ENCODE measurements at places on chromosomes 6 and 20.

DNA sequence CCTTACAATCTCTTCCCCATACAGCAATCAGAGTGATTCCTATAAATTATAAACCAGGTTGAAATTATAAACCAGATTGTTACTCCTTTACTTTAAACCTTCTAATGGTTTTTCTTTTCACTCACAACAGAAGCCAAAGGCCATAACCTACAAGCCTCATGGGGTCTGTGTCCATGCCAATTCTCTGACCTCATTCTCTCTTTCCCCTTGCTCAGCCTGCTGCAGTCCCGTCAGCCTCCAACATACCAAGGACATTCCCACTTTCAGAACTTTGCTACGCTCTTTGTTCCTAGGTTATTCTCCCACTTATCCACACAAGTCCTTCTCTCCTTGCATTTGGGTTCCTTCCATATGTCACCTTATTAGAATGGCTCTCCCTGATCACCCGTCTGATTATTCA is 277.9 kb upstream of the TCF21 start:
- DNase-seq: no peak

GRCh38 chr6:22102671-22103070 is 194.2 kb downstream of the PRL start:
- DNase-seq: no peak

DNA sequence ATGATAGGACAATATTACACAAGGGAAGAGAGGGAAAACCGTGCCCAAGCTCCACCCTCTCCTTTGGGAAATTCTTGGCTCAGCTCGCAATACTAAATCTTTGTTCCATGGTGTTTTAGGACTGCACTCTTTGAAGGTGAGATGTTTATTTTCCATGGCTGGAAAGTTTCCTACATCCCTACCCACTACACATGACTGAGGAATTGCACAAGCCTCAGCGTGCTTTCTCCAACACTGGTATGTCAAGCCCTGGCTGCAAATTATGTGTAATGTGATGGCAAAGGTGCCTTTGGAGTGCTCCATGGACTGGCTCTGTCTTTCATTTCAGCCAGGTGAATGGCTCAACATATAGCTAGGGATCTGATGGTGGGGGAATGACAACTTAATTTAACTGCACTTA is 134.3 kb downstream of the ISM1 start:
- DNase-seq: no peak

DNA sequence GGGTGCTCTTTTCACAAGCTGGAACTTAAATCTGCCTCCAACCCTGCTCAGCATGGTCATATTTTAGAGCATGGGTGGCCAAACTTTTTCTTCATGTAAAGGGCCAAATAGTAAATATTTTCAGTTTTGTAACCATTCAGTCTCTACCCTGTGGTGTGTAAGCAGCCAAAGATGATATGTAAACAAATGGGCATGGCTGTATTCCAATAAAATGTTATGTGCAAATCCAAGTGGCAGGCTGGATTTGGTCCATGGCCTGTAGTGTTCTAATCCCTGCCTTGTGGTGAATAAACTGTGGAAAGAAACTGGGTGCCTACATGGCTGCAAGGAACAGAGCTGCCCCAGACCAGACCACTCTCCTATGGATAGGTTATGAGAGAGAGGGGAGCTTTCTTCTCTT is 32.7 kb downstream of the OGFRL1 start:
- DNase-seq: no peak

DNA sequence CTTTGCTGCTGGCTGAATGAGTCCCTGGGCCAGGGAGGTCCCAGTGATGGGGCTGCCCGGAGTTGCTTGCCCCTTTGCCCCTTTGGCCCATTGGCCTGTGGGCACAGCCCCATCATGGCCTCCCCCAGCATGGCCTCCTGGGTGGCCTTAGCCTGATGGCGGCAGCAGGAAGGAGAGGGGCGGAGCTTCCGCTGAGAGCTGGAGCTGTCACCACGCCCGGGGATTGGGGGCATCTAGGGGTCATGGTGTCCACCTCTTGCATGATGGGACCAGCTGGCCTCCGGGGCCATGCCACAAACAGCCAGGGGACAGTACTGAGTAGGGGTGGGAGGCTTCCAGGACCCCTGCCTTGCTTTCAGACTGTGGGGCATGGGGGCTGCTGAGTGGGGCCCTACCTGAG is 31.5 kb upstream of the GATA5 start:
- no peak for DNase-seq

- DNase-seq: no peak
Measured at GRCh38 chr6:154298297-154298696, 58.3 kb downstream of the IPCEF1 start.

GRCh38 chr6:113082745-113083144 is 735.6 kb downstream of the RFPL4B start:
- no peak for DNase-seq

- no peak for DNase-seq
Measured at GRCh38 chr20:50513169-50514034, 3.2 kb downstream of the PTPN1 start.

DNA sequence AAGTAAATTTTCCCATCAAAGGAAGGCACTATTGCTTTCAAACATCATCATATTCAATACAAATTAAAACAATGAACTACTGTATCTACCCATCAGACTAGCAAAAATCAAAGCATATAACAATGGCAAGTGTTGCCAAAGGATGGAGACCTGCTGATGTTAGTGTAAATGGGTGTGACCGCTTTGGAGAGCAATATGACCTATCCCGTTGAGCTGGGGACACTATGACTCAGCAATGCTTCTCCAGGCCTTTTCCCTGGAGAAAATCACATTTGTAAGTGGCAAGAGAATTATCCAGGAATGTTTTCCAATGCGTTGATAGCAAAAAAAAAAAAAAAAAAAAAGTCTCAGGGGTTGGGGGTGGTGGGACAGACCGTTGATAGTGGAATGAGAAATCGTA is 46.1 kb downstream of the PHACTR3 start:
- no peak for DNase-seq

GRCh38 chr6:14585689-14586088 is 468.1 kb downstream of the CD83 start:
- no peak for DNase-seq

GRCh38 chr6:143024977-143025376 is 35.7 kb upstream of the AIG1 start:
- no peak for DNase-seq

DNA sequence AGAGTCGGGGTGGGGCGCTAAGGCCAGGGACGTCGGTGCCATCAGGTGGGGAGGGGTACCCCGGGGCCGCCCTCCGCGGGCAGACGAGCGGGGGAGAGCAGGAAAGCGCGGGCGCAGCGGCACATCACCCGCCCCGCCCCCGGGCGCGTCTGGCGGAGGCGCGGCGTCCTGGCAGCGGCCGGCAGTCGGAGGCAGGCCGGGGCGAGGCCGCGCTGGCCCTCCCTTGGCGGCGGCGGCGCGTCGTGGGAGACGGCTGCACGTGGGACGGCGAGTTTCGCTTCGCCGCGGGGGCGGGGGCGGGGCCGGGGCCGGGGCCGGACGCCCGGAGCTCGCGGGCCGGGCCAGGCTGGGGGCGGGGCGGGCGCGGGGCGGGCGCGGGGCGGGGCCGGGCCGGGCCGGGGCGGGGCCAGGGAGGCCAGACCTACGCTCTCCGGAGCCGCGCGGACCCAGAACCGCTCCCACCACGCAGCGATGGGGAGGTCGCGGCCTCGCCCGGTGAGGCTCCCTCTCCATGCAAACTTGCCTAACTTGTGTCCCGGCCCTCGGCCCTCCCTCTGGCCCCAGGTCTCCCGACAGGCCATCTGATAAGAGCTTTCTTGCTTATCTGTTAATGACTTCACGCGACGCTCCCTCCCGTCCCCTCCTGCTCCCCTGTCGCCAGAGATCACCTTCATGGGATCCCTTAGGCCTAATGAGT is 12.5 kb downstream of the ITPR3 start:
- no peak for DNase-seq

DNA sequence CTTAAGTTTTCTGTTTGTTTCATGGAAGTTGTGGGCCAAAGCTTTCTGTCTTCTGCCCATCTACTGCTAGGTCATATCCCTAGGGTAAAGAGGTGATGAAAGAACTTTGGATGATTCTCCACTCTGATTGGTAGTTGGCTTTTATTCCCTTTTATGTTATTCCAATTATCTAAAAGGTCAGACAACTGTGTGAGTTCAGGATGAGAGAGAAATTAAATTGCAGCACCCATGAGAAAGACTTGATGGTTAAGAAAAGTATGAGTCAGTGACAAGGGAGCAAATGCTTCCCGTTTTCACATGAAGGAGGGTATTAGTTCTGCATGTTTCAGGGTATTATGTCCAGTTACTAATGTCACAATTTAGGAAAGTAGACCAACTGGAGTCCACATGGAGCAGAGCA is 136.3 kb downstream of the CD109 start:
- DNase-seq: no peak

GRCh38 chr6:169575365-169575764 is 126.5 kb downstream of the WDR27 start:
- no peak for DNase-seq

DNA sequence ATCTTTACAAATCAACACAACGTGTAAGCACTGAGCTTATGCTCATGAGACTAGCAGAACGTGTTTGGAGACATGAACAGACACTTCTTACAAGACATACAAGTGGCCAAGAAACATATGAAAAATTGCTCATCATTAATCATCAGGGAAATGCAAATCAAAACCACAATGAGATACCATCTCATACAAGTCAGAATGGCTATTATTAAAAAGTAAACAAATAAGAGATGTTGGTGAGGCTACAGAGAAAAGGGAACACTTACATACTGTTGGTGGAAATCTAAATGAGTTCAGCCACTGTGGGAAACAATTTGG is 327.9 kb upstream of the SOX4 start:
- DNase-seq: no peak

DNA sequence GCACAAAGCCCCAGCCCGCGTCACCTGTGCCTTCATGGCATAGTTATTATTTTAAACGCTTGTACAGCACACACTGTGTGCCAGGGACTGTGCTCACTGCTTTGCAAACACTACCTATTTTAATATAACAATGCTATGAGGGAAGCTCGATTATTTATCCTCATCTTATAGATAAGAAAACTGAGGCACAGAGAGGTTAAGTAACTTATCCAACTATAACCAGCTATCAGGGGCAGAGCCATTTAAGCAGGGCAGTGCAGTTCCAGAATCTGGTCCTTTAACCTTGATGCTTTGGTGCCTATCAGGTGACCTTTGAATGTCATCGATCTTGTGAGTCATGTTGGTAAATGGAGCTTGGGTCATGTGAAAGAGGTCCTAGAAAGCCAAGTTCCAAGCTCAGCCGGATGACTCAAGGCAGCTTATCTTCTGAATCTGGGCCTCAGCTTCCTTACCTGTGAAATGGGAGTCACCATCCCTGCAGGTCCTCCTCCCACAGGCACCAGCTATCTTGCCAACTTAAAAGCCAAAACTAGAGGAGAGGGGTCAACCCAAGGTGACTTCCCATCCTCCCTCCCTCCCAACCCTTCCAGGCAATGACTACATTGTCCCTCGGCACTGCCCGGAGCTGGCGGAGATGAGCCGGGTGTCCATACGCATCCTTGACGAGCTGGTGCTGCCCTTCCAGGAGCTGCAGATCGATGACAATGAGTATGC is 56.4 kb upstream of the TTPAL start:
- no peak for DNase-seq

DNA sequence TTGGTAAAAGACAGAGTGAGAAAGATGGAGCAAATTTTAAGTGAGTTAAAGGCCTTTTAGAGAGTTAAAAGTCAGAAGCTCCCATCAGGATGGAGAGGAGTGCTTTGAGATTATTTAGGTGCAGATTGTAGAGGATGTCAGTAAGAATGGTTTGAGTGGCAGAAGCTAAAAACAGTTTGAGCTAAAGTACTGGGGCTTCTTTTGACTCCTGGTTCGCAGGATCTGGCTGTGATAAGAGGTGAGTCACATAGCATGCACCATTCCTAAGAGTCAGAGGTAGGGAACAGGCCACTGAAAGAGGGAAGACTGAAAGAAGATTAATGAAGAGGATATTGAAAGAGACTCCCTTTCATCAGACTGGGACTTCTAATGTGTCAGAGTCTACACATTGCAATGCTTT is 1047.9 kb upstream of the MAP3K7 start:
- DNase-seq: peak; percentile 4

DNA sequence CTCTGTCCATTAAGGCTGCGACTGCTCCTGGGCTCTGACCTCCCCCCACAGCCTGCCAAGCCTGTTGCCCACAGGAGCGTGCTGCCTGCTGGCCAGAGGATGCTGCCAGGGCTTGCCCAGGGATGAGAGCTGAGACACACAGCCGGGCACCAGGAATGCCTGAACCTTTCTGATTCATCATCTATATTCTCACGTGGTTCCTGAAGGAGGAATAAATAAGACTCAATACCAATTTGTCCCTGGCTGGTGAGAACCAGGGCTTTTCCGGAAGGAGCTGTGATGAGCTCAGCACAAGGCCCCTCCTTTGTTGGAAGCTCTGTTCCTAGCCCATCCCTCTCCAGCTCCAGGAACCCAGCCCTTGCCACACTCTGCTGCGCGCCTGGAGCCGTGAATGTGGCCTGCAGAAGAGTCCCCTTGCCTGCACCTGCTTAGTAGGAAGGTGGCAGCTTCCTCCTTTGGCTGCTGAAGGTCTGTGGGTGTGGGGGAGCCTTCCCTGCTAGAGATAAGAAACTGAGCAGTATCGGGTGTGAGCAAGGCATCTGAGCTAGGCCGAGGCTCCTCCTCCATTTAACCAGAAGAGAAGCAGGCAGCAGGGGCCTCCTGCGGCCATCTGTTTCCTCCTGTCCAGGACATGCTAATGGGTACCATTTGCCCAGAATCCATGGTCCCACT is 37.9 kb downstream of the SYNDIG1 start:
- DNase-seq: no peak

GRCh38 chr6:2817903-2818443 is 23.7 kb downstream of the SERPINB1 start:
- DNase-seq: peak; percentile 84

DNA sequence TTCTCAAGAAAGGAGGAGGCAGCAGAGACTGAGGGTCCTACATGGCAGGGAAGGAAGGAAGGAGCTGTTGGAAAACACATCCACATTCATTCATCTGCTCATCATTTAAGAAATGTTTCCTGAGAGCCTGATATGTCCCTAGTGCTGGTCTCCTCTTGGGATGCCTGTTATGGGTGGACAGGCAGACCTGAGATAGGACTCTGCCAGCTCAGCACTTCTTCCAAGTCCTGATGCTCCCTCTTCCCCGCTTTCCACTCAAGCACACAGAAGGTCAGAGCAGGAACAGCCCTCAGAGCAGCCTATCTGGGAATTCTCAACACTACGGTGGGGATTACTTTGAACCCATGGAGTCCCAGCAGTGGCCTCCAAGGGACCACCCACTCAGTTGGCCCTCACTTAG is 8.0 kb upstream of the SIRPD start:
- DNase-seq: no peak

GRCh38 chr20:23270382-23270911 is 80.1 kb upstream of the NXT1 start:
- no peak for DNase-seq

DNA sequence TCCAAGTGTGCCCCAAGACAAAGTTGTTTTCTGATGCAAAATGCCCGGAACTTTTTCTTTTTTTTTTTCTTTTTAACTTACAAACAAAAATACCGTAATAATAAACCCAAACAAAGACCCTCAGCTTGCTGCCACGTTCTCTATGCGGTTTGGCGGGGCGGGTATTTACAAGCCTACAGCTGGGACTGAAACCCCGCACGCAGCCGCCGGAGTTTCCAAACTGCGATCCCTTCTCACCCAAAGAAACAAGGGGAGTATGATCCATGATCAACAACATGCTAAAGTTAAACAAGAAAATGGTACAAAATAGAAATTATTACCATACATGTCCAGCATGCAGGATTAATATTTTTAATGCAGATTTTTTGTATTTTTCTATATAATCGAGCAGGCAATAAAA is 2.1 kb downstream of the MAFB start:
- no peak for DNase-seq

All from PC-9 (cell line).